NCI-H446 (cell line): ENCODE measurements at places on chromosomes 13 and 19.

DNA sequence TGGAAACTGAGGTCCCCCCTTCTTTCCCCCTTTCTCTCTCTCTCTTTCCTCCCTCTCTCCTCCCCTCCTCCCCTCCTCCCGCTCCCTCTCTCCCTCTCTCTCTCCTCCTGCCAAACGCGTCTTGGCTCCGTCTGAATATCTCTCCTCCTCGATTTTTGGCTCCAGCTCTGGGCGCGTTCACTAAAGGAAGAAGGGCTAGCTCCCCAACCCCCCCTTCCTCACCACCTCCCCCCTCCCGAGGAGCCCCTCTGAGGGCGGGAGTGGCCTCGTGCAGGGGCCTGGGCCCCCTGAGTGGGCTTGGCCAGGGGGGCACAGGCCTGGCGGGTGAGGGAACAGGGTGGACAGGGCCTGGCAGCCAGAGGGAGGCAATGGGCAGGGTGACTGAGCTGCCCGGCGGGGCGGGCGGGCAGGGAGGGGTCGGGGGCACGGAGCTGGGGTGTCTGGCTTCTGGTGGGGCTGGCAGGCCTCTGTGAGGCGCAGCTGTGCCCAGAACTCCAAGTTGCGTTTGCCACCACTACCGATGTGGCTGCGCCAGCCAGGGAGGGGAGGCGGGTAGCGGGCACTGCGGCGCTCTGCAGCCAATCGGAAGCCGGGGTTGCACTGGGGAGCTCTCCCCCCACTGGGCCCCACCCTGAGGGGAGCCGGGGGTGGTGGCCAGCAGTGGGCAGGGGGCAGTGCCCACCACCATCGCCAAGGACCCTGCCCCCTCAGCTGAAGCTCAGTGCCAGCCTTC lies 7.1 kb downstream of the NFIX start:
- peak; percentile 92 for DNase-seq

DNA sequence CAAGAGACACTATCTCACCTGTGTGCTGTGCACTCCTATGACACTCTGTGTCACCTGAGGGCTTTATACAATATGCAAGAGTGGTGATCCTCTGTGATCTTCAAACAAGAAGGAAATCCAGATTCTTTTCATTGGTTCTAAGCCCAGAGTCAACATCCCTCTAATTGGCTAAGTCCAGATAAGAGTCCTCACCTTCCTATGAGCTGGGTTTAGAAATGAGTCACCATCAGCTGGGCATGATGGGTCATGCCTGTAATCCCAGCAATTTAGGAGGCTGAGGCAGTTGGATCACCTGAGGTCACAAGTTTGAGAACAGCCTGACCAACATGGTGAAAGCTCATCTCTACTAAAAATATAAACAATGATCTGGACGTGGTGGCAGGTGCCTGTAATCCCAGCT lies 144.4 kb downstream of the ZNF675 start:
- DNase-seq = no peak

GRCh38 chr13:111468037-111468959 lies 147.9 kb downstream of the TEX29 start:
- DNase-seq = no peak

DNA sequence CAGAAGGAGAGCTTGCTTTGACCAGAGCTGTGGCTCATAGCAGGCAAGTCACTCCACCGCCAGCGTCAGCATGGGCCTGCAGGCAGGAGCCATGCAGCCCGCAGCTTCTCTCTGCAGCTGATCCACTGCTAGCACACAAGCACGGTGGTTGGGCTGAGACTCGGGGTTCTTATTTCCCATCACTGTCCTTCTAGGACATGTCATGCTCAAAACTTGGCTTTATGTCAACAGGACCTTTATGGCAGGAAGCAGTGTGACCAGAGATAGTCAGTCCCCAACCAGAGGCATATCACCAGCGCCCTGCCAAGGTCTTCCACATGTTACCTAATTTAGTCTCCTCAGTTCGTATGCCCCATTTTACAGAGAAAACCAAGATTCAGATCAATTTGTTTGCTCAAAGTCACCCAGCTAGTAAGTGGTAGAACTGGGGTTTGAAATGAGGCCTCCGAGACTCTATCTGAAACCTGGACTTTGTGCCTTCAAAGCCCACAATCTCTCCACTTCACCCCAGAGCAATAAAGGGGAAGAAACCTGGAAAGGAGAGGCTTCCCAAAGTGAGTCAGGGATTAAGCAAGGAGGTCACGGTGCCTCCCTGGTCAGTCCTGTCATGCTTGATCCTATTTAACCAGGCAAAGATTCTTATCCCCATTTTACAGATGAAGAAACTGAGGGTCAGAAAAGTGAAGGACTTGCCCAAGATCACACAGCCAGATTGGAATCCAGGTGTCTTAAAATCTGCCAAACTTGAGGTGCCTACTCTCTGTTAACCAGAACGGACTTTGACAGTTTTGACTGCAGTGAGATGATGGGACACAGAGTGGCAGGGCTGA lies 5.1 kb downstream of the TMEM272 start:
- DNase-seq = no peak

- no peak for DNase-seq
Observed at GRCh38 chr19:46381346-46381745, 32.0 kb downstream of the CCDC8 start.

DNA sequence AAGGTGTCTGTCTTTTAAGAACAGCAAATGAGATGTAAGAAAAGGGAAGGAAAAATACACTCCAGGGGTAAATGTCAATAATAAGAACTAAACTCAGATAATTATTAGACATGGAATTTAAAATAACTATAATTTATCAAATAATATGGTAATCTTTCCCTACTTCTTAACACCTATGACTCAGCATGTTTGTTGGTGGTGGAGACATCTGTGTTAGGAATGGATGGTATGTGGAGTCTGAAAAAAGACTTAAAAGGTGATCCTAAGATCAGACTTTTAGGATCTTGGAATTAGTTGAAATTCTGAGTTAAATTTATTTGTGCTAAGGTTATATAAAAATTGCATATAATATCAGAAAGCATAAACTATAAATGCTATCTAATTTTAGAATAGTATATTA lies 915.1 kb downstream of the SLITRK5 start:
- DNase-seq = no peak

DNA sequence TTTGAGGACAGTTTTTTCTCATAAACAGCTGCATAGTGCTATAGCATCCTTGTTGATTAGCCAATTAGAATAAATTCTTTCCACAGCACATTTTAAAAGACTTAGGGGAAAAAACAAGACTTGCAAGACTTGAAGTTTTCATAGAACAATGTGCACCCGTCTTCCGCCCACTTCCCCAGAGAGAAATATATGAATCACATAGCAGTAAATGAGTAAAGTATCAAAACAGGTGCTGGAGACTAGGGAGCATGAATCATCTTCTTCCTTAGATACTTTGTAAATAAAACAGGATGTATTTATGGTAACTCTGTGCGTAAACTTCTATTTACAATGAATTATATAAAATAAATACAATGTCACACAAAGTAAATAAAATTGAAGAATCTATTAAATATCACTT lies 75.1 kb downstream of the COL4A2 start:
- DNase-seq = no peak

DNA sequence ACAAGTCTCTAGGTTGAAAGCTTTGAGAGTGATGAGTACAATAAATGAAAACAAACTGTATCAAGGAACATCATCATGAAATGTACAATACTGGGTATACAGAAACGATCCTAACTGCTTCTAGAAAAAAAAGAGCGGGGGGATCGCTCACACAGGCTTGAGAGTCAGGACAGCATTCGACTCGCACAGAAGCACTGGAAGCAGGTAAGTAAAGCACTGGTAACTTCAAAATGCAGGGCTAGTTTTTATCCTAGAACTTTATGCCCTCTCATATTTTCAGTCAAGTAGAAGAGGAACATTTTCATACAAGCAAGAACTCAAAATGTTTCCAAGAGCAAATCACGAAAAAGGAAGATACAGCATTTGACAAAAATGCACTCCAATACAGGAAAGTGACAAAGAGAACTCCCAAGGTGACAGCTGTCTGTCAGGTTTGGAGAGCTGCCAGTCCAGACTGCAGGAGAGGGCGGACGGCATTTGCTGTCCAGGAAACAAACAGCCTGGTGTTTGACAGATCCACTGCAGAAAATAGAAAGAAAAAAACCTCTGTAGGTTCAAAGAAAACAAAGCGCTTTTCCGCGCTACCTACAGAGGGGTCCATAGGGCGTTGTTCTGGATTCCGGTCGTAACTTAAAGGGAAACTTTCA lies 58.2 kb upstream of the XPO4 start:
- peak; percentile 8 for DNase-seq

GRCh38 chr19:2288818-2289713 lies 7.1 kb upstream of the PEAK3 start:
- DNase-seq = no peak

DNA sequence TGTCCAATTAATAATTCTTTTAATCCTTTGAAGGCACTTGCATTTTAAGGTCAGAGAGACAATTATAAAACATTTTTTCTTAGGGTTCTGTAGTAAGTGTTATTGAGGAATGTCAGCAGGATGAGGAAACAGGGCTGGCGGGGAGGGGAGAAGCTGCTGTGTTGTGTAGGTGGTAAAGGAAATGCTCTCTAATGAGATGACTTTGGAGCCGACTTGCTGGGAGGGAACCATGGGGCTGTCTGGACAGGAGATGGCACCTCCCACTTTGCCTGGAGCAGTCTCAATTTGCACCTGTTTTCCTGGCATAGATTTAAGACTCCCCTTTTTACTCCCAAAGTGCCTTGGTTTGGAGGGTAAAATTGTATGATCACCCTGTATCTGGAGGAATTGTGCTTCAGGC lies 230.4 kb downstream of the ATP8A2 start:
- no peak for DNase-seq

- no peak for DNase-seq
Observed at GRCh38 chr13:75137911-75138571, 343.9 kb downstream of the TBC1D4 start.

GRCh38 chr13:40498461-40498860 lies 168.0 kb downstream of the FOXO1 start:
- DNase-seq = no peak

- no peak for DNase-seq
Observed at GRCh38 chr13:60646620-60647019, 249.6 kb downstream of the TDRD3 start.

DNA sequence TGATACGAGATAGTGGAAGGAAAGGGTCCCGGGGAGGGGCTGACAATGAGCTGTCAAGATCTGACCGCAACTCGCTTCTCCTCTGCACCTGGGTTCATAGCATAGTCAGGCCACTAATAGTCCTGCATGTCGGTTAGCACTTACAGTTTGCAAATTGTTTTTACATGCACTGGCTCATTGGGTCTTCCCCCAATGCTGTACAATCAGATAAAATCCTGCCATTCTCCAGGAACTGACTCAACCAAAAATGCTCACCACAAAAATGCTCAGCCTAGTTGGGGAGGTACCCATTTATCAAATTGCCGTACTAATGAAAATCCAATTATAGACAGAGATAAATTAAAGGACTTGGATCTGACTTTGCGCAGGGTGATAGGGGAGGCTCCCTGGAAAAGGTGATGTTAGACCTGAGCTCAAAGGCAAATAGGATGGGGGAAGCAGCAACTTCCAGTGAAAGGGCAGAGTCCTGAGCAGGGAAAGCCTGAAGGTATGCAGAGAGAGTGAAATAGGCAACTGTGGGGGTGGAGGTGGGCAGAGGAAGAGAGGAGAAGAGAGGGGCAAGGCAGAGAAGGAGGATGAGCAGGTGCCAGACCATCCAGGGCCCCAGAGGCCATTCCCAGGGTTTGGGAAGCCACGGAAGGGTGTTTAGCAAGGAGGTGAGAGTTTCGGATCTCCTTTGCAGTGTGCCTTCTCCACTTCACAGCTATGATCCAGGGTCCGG lies 326.1 kb upstream of the TSHZ3 start:
- DNase-seq = no peak

DNA sequence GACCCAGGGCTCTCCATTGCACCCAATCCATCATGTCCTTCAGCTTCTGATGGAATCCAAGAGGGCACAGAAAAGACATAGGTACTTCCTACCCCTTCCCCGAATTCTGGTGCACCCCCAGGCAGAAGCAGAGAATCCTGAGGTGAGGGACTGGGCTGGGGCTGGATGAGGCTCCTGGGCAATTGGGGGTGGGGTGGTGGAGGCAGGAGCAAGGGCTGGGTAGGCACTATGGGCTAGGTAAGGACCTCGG lies 2.7 kb upstream of the KCNC3 start:
- no peak for DNase-seq

DNA sequence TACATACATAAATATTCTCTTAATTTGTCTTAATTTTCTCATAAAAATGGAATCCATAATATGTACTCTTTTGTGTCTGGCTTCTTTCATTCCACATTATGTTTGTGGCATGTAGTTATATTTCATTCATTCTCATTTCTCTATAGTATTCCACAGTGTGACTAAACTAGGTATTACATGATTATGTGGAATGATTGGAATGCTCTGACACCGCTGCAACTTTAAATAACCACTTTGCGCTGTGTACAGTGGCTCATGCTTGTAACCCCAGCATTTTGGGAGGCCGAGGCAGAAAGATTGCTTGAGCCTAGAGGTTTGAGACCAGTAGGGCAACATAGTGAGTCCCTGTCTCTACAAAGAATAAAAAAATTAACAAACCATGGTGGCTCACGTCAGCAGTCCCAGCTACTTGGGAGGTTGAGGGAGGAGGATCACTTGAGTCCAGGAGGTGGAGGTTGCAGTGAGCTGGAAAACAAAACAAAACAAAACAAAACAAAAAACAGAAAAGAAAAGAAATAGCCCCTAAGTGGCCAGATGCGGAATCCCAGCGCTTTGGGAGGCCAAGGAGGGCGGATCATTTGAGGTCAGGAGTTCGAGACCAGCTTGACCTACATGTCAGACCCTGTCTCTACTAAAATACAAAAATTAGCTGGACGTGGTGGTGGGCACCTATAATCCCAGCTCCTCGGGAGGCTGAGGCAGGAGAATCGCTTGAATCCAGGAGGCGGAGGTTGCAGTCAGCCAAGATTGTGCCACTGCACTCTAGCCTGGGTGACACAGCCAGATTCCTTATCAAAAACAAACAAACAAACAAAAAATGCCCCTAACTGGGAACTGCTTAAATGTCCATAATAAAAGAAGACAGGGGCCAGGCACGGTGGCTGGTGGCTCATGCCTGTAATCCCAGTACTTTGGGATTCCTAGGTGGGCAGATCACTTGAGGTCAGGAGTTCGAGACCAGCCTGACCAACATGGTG lies 8.0 kb upstream of the SAE1 start:
- DNase-seq = no peak

DNA sequence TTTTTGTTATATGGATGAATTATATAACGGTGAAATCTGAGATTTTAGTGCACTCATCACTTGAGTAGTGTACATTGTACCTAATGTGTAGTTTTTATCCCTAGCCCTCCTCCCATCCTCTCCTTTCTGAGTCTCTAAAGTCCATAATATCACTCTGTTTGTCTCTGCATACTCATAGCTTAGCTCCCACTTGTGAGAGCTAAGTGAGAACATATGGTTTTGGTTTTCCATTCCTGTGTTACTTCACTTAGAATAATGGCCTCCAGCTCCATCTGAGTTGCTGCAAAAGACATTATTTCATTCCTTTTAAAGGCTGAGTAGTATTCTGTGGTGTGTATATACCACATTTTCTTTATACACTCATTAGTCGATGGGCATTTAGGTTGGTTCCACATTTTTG lies 94.0 kb downstream of the SLC10A2 start:
- DNase-seq = no peak

GRCh38 chr13:97267418-97268059 lies 45.4 kb downstream of the MBNL2 start:
- no peak for DNase-seq

GRCh38 chr19:49684983-49685553 lies 4.3 kb upstream of the ADM5 start:
- DNase-seq = no peak

GRCh38 chr13:107124129-107124718 lies 556.3 kb upstream of the ARGLU1 start:
- no peak for DNase-seq

GRCh38 chr13:105311094-105311493 lies 1224.4 kb downstream of the EFNB2 start:
- DNase-seq = no peak

GRCh38 chr19:40150170-40150569 lies 41.1 kb upstream of the MAP3K10 start:
- no peak for DNase-seq
